ENCODE measurements at places on chromosomes 5 and 9.

GRCh38 chr5:119435436-119436132 lies 16.7 kb upstream of the HSD17B4 start:
- H3K4me3 ChIP-seq = no peak overlapping the region
- H3K27me3 ChIP-seq = peaks cover 21% of the 10 kb centered on the region
- H3K36me3 ChIP-seq = no peaks in the 10 kb centered on the region

DNA sequence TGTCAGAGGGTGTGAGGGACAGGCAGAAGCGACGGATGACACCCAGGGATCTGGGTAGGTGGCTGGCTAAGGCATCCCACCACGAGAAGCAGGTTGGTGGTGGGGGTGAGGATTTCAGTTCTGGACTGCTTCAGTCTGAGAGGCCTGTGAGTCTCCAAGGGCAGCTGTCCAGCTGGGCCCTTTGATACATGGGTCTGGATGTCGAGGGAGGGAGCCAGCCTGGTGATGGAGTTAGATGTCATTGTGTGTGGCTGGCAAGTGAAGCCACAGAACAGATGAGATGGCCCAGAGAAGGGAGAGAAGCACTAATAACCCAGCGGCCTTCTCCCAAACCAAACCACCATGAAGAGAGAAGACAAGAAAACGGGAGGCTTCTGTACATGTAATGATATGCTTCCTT lies 11.1 kb downstream of the MED27 start:
- peaks cover 20% of the 10 kb centered on the region for H3K36me3 ChIP-seq
- no peak overlapping the region for H3K27ac ChIP-seq
- H3K4me3 ChIP-seq = no peak overlapping the region
- H3K27me3 ChIP-seq = no peaks in the 10 kb centered on the region

GRCh38 chr9:132351404-132352045 lies 3.3 kb downstream of the SETX start:
- H3K4me3 ChIP-seq = peak overlapping the region; percentile 86
- no peak for DNase-seq
- H3K27ac ChIP-seq = peak overlapping the region; percentile 88
- H3K27me3 ChIP-seq = no peaks in the 10 kb centered on the region
- H3K36me3 ChIP-seq = peaks cover 67% of the 10 kb centered on the region

GRCh38 chr9:77085416-77085815 lies 66.0 kb downstream of the FOXB2 start:
- H3K4me1 ChIP-seq = no peaks in the 10 kb centered on the region
- no peaks in the 10 kb centered on the region for H3K36me3 ChIP-seq
- no peak overlapping the region for H3K27ac ChIP-seq
- no peak for DNase-seq
- peaks cover 7% of the 10 kb centered on the region for H3K27me3 ChIP-seq

- peaks cover 4% of the 10 kb centered on the region for H3K27me3 ChIP-seq
- no peaks in the 10 kb centered on the region for H3K36me3 ChIP-seq
- no peak overlapping the region for H3K4me3 ChIP-seq
- H3K4me1 ChIP-seq = no peaks in the 10 kb centered on the region
- DNase-seq = no peak
These were observed 96.0 kb upstream of the FSTL4 start for GRCh38 chr5:133708331-133708850.

- no peak overlapping the region for H3K4me3 ChIP-seq
- no peak overlapping the region for H3K27ac ChIP-seq
- peaks cover 5% of the 10 kb centered on the region for H3K4me1 ChIP-seq
- DNase-seq = no peak
- H3K36me3 ChIP-seq = peaks cover 41% of the 10 kb centered on the region
- H3K27me3 ChIP-seq = no peaks in the 10 kb centered on the region
These were observed 27.7 kb downstream of the ZNF131 start for GRCh38 chr5:43148417-43148816.

- no peaks in the 10 kb centered on the region for H3K27me3 ChIP-seq
- no peaks in the 10 kb centered on the region for H3K4me1 ChIP-seq
- no peaks in the 10 kb centered on the region for H3K36me3 ChIP-seq
- DNase-seq = no peak
- no peak overlapping the region for H3K27ac ChIP-seq
These were observed 84.1 kb upstream of the SPATA31D4 start for GRCh38 chr9:81844131-81844567.
